Stimulated activated CD4-positive, alpha-beta T cell treated with anti-CD3 and anti-CD28 coated beads, Interleukin-1b, Interleukin-23, amount 100 ng/mL, for 48 hours (primary cell): ENCODE measurements at places on chromosomes 7 and 10.

- DNase-seq: no peak
These were observed 234.7 kb upstream of the NPY start for GRCh38 chr7:24049296-24049695.

DNA sequence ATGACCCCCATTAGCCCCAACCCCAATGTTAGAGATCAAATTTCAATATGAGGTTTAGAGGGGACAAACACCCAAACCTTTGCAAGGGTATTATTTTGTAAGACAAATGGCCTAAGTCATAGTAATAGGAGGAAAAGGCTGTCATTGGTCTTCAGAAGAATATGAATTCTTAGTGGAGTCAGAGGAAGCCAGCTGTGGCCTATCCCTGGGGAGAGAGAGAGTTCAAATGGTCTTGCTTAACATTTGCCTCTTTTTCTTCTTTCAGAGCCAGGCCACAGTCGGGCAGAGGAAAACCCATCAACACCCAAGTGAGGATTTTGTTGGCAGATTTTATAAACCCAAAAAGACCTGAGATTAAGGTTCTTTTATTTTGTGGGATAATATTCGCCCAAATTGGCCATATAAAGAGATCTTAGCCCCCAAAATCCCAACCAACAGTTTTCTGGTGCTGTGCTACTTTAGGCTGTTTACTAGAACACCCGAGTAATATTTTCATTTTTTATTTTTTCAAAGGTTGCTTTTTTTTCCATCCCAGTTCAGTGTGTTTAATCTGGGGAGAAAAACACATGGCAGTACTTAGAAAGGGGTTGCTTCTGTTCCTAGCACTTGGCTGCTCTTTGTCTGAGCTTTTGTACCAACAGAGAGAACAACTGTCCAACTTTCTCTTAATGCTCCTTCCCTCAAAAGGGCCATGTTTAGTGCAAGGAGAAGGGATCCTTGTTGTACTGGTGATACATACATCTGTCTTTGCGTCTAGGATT is 26.8 kb upstream of the ARMC3 start:
- no peak for DNase-seq

- DNase-seq: no peak
These were observed 70.8 kb upstream of the ZNF438 start for GRCh38 chr10:31102421-31102820.

GRCh38 chr10:89553064-89553734 is 17.8 kb upstream of the SLC16A12 start:
- DNase-seq: no peak

DNA sequence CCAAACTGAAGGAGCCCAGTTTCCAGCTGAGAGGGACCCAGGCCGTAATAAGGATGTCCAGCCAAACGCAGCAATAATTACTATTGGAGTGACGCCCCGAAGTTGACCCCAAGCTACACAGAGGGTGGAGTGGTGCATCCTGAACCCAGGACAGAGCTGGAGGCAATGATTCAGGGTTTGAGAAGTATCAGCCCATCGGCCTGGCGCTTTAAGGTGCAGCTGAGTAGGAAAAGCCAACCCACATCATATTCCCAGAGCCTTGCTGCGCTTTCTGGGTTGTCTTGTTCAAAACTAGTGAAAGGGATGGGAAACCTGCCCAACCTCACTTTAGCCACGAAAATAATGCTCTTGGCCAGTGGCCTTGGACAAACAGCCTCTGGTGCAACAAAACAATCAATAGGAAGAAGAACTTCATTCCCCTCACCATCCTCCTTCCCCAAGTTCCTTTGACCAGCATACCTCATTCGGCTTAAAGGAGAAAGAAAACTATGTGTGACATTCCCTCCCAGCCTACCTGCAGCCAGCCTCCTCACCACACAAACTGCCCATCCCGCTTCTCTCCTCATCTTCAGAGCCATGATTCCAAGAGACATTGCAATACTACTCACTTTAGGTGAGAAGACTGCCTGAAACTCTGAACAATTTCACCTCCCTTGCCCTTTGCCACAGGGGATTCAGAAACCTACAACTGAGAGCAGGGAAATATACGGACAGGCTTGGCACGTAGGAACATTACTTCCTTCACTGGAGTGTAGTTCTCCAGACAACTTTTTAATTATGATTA is 217.2 kb upstream of the MKLN1 start:
- DNase-seq: no peak

DNA sequence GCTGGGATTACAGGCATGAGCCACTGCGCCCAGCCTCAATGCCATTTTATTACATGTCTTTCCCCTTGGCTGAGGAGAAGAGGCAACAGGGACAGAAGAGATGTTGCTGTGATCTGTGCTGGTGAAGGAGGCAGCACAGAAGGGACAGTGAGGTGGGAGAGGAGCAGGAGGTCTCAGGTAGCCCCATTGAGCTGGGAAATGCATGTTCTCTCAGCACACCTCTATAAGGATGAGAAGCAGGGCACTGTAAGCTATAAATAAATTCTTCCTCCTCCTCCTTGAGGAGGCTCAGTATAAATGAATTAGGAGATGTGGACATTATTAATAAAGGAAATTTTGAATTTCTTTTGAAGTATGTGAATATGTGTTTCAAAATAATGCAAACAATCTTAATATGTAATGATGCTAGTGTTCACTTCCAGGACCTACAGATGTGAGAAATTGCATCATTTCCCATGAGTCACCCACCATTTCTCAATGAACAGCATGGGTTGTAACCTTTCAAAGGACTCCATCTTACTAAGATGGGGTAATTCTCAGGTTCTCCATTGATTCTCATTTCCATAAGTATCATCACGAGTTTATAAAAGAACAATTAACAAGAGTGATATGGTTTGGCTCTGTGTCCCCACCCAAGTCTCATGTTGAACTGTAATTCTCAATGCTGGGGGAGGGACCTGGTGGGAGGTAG is 88.9 kb upstream of the ODAD2 start:
- no peak for DNase-seq

- no peak for DNase-seq
These were observed 33.6 kb downstream of the GHRHR start for GRCh38 chr7:30997316-30997715.

- no peak for DNase-seq
These were observed 95.4 kb upstream of the PRR15 start for GRCh38 chr7:29468196-29468595.

DNA sequence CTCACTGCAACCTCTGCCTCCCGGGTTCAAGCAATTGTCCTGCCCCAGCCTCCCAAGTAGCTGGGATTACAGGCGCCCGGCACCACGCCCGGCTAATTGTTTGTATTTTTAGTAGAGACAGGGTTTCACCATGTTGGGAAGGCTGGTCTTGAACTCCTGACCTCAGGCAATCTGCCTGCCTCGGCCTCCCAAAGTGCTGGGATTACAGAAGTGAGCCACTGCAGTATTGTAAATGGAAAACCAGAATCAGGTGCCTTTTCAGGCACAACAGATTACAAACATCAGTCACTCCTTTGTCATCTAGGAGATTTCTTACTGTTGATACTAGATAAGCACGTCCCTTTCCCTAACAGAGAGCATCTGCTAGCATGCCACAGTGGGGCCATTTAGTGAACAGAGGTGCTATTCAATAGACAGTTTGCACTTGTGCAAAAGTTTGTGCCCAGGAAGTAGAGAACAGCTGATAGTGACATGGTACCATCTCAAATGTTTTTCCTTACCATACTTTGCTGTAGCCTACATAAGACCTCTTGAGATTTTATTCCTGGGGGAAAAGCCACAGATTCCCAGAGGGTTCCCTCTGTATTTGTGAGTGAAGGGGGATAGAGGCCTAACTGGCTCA is 24.5 kb upstream of the WAC start:
- DNase-seq: no peak

- DNase-seq: no peak
These were observed 9.1 kb downstream of the PRPS1L1 start for GRCh38 chr7:18018296-18019215.
